GDM1 (cell line): ENCODE measurements at places on chromosomes 7 and 10.

- DNase-seq, result no peak
These were observed 173.8 kb upstream of the AGR3 start for GRCh38 chr7:17055596-17055995.

- DNase-seq, result no peak
These were observed 5.8 kb upstream of the PYROXD2 start for GRCh38 chr10:98420786-98421185.

DNA sequence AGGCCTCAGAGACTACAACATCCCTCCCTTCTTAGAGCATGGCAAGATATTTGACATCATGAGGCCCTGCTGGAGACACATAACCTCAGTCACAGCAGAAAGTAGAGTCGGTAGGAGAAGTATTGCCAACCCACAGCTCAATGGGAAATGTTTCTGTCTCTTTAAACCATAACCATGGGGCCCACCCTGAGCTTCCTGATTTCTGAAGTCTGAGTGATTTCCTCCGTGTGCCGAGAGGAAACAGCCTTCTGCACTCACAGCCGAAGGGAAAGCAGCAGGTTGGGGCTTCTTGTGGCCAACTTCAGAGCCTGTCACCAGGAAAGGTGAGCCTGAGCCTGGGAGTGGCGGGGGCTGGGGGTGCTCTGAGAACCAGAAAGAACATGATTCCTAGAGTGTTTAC lies at the start of gene GIMAP1:
GIMAP1 (plus strand) TSS at position 246 of the 400 bp plus-strand sequence. CDS start 2,435 bp downstream, outside the sequence.
- peak; percentile 82 for DNase-seq

DNA sequence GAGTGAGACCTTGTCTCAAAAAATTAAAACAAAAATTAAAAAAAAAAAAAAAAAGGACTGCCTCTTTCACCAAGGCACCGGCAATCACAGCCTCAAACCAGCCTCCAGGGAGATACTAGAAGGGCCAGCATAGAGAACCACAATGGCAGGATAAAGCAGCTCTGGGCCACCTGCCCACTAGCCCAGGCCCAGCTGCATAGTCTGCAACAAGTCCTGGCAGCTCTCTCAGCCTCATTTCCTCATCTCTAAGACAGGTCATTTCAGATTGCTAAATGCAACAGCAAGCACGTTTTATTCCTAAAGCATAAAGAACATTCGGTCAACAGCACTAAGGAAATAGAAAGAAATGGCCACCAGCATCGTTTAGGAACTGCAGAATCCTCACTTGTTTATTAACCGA lies 28.8 kb downstream of the XPNPEP1 start:
- DNase-seq, result no peak

- no peak for DNase-seq
These were observed 28.3 kb upstream of the ELFN1 start for GRCh38 chr7:1641661-1642260.

DNA sequence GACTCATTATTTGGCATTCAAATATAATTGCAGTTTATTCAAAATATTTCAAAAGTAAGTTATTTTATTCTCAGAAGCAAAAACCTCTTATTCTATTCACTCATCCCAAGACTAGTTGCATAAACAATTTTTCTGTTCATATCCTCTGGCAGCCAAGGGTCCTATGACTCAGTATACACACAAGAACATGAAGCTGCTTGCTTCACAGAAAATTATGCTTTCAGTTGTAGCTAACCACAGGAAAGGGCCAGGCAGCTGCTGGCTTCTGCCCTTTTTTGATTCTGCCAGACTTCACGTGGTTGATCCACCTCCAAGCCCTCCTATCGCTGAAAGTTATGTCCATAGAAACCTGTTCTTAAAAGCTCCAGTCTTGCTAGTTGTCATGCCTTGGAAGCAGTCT lies 108.8 kb downstream of the ABCA13 start:
- DNase-seq, result peak; percentile 32

GRCh38 chr7:130655286-130655685 lies 13.3 kb downstream of the COPG2 start:
- DNase-seq, result no peak

GRCh38 chr7:119935418-119936025 lies 337.5 kb upstream of the KCND2 start:
- DNase-seq, result no peak

DNA sequence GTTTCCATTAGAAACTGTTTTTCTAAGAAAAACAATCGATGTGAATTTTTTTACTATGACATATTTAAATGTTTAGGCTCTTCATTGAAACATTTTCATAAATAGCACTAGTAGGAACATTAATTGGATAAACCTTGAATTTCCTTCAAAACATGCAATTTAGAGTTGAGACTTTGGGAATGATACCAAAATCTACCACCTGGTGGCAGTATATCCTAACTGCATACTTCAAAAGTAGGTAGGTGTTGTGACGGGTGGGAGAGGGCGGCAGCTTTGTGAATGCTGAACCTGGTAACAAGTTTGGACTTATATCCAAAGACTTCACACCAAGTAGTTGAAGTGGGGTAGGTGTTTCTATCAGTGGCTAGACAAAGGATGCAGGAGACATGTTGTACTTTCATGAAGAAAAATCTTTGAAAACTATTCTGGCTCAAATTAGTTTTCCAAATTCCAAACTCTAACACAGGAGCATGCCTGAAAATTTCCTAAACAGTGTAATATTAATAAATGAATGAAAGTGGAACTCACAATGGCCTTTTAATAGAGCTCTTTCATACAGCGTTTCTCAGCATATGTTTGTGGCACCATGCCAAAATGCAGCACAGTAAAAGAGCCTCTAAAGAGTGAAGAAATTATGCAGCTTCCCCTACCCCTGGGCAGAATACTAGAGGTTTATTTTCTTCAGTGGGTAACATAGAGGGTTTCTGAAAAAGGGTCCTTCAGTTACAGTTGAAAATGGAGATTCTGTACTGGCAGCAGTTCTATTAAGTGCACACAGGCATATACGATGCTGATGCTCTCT lies 201.0 kb upstream of the TPK1 start:
- DNase-seq, result peak; percentile 16

- no peak for DNase-seq
These were observed 13.5 kb downstream of the RPA3 start for GRCh38 chr7:7704867-7705266.

DNA sequence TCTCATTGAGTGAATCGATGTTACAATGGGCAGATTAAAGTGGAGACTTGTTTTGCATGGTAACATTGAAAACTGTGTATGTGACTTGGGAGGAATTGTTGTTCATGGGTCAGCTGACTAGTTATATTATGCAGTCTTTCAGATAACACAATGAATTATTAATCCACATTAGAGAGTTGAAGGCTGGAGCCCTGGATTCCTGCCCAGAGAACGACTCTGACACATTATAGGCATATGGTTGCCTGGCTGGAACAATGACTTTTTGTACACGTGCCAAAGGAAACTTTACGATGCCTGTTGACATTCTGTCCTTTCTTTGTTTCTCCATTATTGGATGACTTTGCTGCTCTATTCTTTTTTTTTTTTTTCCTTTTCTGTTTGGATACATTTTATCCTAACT lies 52.3 kb upstream of the TMEM229A start:
- no peak for DNase-seq

DNA sequence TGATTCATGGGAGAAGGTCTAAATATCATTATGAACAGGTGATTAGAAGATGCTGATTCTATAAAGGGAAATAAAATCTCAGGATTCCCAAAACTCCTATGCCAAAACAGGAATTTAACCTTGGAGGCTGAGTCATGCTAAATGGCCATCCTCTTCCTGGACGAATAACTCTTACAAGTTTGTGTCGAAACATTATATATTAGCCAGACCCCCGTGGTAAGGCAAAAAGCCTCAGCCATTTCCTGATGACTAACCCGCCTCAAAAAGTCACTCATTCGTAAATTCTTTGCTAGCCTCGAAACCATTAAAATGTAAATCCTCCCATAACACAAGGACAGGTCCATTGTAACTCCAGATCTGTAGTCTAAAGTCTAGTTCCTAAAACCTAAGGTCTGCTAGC lies 32.0 kb downstream of the CUL2 start:
- no peak for DNase-seq

- DNase-seq, result no peak
These were observed 11.3 kb upstream of the TAS2R40 start for GRCh38 chr7:143210541-143210940.

DNA sequence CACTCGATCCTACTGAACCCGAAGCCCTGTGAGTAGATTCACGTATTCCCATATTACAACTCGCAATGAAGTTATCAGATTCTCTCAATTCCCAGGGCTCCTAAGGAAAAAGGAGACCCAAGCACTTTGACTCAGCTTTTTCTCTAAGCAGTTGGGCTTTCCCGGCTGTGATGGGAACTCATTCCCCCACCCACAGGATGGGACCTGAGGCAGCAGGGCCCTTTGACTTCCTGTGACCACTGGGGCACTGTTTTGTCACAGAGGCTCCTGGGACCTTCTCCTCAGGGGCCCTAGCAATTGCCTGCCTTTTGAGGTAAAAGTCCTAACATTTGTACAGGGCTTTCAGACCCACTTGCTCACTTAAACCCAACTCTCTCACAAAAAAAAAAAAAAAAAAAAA lies 122.8 kb upstream of the PDLIM1 start:
- no peak for DNase-seq

DNA sequence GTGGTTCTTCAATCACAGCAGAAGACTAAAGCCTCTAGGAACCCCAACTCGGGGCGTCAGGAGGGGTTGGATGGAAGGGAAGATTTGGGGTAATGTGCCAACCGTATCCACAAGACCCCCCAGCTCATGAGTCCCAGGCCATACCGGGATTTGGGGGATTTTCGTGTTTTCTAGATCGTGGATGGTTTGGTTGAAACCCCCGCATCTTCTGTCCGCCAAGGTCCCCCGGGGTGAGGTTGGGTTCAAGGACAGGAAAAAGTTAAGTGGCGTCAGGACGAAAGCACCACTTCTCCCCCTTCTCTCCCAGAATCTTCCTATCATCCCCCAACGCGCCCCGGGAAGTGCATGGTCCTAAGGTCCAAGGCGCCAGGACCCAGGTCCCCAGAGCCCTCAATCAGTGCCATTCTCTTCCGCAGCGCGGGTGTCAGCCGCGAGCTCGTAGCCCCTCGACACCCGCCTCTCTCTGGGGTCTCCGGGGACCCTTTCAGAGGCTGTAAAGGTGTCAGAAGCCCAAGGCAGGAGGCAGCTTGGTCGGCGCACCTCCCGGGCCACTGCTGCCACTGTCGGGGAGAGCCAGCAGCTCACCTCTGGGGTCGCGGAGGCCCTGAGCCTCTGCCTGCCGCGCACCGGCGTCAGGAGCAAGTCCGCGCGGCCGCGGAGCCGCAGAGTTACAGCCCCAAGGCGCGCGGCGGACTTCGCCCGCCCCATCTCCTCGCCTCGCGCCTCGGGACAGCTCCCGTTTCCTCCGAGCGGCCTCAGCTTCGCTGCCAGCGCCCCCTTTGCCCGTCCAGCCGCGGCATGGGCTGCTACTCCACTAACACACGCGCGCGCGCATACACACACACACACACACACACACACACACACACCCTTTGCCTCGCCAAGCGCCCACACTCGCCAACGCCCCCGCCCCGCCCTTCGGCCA lies 1.5 kb downstream of the MKX start:
- no peak for DNase-seq

DNA sequence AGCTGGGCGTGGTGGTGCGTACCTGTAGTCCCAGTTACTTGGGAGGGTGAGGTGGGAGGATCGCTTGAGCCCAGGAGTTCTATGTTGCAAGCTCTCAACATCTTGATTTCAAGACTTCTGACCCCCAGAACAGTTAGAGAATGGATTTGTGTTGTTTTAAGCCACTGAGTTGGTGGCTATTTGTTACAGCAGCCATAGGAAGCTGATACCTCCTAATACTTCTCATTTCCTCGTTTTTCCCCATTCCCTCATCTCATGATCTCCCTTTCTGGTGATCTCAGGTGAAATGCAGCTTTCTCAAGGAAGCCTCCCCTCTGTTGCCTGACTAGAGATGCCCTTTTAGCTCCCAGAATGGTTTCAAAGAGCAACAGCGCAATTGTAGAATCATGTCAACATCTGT lies 378.8 kb downstream of the TYW1 start:
- DNase-seq, result no peak

DNA sequence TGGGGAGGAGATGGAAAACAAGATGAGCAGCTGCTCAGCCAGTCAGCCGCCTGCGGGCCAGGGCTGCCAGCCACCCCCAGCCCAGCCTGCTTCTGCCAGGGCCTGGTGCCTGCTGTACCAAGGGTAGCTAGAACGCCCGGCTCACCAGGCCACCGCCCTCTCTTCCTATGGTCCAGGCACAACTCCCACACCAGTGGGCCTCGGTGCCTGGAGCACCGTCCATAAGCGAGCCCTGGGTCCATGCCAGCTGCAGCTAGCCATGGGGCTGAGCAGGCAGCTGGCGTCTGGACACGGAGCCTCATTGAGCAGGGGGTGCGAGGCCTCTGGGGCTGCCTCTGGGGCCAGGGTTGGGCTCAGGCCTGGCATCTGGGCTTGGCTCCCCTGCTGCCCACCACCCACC lies 8.5 kb upstream of the RABGEF1 start:
- no peak for DNase-seq

DNA sequence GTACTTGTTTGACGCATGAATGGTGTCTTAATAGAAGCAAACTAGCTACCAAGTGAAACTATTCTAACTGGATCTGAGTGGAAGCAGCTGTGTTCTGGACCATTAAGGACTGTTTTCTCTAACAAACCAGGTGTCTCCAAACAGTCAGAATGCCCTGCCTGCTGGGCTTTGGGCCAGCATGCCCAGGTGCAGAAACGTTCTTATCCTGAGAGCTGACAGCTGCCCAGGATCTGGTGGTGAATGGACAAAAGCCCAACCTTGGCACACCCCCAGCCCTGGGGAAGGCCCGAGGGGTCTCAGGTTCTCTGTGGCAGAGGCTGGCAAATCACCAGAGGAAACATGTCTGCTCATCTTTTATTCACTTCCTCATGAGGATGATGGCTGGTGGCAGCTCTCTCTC lies 48.2 kb upstream of the LAMB4 start:
- DNase-seq, result no peak
